SK-N-DZ (cell line): ENCODE measurements at places on chromosomes 12 and 14.

GRCh38 chr12:52949413-52950331 is 754 bp downstream of the KRT18 start:
- no peak for DNase-seq

- peak; percentile 52 for DNase-seq
Observed at GRCh38 chr14:54348001-54348611, 48.7 kb upstream of the CDKN3 start.

- no peak for DNase-seq
Observed at GRCh38 chr12:1697271-1697670, 6.4 kb downstream of the ADIPOR2 start.

- DNase-seq, result no peak
Observed at GRCh38 chr14:94679937-94680861, 68.0 kb downstream of the SERPINA3 start.

- no peak for DNase-seq
Observed at GRCh38 chr12:131333621-131334440, 377.1 kb upstream of the SFSWAP start.

DNA sequence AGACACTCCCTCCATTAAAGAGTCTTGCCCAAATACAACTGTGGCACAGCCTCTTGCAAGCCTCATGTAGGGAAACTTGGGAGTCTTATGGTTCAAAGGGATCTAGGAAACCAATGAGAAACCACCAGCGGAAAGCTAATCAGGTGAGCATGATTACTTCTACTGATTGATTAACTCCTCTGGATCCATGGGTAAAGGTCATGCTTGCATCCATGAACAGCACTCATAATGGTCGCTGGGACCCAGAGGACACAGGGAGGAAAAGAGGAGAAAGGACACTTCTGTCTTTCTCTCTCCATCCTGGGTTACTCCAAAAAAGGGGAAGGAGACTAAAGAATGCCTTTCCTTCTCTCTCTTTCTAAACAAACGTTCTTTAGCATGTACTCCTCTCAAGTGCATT is 1397.2 kb downstream of the LRFN5 start:
- DNase-seq, result no peak

GRCh38 chr12:104566244-104566993 is 109.7 kb downstream of the CHST11 start:
- no peak for DNase-seq

- no peak for DNase-seq
Observed at GRCh38 chr12:3428631-3429030, 62.4 kb upstream of the PRMT8 start.

DNA sequence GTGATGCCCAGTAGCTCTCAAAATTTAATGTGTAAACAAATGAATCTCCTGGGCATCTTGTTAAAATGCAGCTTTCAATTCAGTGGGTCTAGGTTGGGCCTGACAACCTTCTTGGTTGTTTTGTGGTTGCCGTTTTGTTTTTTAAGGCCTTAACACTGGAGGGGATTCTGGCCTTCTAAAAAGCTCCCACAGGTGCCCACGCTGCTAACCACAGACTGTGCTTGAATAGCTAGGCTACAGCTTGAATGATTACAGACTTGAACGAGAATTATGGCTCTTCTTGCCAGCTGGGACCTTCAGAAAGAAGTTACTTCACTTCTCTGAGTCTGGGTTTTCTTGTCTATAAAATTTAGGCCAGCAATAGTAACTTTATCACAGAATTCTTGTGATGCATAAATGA is 1.3 kb upstream of the FLVCR2 start:
- DNase-seq, result no peak

- DNase-seq, result no peak
Observed at GRCh38 chr14:99573000-99573330, 31.0 kb downstream of the CCDC85C start.

- DNase-seq, result no peak
Observed at GRCh38 chr12:76768576-76768975, 4.7 kb downstream of the ZDHHC17 start.

GRCh38 chr14:94018308-94018707 is 7.8 kb upstream of the OTUB2 start:
- no peak for DNase-seq

DNA sequence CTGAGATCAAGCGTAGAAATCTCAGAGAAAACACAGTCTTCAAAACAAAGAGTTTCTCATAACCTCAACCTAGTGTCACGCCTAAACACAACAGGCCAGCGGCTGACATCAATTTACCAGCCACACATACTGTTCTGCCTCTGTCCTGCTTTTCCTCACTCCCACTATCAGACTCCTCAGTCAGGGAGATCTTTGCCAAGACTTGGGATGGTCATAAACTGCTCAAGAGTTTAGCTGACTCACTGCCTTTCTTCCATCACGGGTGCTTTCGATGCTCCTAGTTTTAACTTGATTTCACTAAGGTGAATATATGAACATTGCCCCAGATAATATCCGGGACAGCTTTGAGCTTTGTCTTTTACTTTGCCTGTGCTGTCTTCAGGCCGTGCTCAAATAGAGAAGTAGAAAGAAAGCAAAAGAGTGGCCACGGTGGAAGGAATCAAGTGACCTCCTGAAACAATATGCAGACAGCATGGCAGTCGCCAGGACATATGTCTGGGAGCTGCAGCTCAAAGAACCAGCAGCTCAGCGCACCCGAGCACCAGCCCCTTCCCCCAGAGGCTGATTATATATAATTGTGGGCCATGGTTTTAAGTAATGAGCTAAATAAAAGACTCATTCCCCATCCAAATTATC is 12.1 kb downstream of the MDM1 start:
- peak; percentile 54 for DNase-seq

DNA sequence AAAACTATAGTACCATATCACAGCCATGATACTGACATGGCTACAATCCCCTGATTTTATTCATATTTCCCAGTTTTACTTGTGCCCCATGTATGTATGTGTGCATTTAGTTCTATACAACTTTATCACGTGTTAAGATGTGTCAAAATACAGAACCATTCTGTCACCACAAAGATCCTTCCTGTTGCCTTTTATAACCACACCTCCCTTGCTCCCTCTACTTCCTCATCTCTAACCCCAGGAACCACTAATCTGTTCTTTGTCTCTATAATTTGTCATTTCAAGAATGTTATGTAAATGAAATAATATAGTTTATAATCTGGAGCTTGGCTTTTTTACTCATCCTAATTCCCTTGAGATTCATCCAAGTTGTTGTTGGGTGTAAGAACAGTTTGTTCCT is 358.4 kb downstream of the DPF3 start:
- DNase-seq, result no peak

DNA sequence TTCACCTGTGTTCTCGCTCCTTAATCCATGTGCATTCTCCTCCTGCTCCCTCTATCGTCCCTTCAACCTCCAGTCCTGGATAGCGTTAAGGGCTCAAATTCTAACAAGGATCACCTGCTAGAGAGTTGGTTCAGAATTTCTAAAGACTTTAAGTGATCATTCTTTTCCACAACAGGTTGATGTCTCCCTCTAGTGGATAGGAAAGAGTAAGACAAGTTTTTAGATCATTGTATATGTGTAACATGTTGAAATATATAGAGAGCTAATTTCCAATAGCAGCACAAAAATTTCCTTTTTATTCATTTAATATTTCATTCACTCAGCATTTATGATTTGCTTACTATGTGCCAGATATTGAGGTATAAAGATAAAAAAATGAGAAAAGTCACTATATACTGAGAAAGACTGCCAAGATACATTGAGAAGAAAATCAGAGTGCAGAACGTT is 9.3 kb upstream of the ESR2 start:
- DNase-seq, result peak; percentile 62

DNA sequence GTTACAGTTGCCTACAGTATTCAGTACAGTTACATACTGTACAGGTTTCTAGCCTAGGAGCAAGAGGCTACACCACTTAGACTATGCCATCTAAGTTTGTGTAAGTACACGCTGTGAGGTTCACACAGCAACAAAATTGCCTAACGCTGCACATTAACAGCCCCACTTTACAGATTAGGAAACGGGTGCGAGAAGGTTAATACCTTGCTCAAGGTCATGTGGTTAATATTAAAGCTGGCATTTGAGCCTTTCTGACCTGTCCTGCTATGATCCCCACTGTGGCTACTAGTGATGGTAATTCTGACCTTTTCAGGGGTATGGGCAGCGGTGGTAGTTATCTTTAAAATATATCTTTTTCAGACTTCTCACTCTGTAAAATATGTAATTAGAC is 20.9 kb downstream of the ACVR1B start:
- DNase-seq, result no peak

DNA sequence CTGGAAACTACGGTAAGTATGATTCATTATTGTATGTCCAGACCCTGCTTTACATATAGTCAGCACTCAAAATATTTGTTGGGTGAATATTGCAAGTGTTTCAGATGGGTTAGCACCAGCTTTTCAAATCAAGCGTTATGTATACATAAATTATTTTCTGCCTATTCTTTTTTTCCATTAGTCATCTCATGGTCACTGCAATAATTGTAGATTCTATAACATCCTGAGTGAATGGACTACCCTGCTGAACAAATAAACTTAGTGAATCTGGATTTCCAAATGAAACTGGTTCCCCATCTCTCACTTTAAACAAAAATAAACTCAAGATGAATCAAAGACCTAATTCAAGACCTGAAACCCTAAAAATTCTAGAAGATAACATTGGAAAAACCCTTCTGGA is 152.3 kb downstream of the DIO2 start:
- DNase-seq, result no peak

DNA sequence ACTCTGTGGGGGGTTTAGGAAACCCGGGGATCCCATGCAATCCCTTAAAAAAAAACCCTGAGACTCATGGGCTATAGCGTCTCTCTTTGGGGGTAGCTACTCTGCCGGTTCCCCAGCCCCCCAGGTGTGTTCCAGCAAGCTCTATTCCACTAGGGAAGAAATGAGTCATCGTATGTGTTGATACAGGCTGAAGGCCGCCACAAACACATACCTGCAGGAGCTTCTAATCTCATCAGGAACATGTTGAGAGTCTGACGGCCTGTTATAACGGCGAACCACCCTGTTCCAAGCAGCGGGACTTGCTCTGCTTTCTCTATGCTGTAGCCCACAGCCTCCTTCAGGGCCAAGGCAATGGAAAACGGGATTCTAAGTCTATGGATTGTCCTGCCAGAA is 977 bp upstream of the KRT5 start:
- no peak for DNase-seq

DNA sequence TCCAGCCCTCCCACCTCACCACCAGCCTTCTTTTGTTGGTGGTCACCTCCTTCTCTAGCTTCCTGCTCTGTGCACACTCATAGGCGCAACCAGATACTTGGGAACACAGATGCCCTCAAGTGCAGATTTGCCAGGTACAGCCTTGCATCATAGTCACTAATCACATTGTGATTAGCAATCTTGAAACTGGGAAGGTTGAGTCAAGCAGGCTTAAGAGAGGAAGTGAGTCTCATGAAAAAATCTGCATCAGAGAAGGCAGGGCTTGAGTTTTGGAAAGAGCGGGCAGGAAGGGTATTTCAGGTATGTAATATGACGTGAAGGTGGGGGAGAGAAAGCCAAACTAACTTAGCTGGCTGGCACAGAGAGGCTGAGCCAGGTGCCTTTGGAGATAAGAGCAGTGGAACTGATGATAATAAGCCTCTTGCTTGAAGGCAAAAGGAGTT is 2.7 kb upstream of the RABGGTA start:
- no peak for DNase-seq

- DNase-seq, result no peak
Observed at GRCh38 chr12:23694920-23695319, 254.6 kb downstream of the SOX5 start.

- DNase-seq, result peak; percentile 34
Observed at GRCh38 chr14:91177073-91178034, 63.5 kb downstream of the DGLUCY start.

GRCh38 chr12:77968571-77968970 is 137.9 kb downstream of the NAV3 start:
- DNase-seq, result no peak

GRCh38 chr12:15597125-15597830 is 191.9 kb downstream of the EPS8 start:
- no peak for DNase-seq

GRCh38 chr14:49050822-49051221 is 535.4 kb downstream of the RPS29 start:
- DNase-seq, result no peak

DNA sequence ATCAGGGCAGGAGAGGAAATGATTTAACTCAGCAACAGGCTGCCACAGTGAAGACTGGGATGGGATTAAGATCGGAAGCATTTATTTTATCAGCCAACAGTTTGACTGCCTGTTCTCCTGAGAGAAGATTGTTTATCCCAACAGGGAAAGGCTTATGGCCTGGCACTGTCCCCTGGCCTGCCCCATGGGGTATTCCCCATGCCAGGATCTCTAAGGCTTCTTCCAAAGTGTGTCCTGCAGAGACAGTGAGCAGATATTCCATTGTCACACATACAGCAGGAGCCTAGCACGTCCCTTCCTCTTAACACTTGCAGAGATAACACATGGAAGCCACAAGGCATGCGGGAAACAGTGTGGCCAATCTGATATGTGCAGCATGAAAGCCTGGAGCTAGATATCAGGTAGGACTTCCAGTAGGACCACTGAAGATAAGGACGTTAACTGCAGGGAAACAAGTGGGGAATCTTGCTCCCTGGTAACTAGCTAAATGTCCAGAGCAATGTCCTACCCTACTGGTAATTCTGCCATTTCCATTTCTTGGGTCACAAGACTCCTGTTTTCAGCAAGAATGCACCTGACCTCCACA is 48.2 kb downstream of the IQSEC3 start:
- no peak for DNase-seq

- no peak for DNase-seq
Observed at GRCh38 chr12:53120685-53121525, 17.6 kb downstream of the SOAT2 start.
